Breast epithelium (tissue), 4 donors: ENCODE measurements at places on chromosomes 16 and 17. TPM values are rescaled to one million over a fixed set of nuclear protein-coding genes. Genes with fewer than 3 reads are reported as not detected.

- H3K27ac ChIP-seq: no peak overlapping the region
- no peaks in the 10 kb centered on the region for H3K27me3 ChIP-seq
- no peak for DNase-seq
- no peak overlapping the region for H3K4me3 ChIP-seq
- H3K36me3 ChIP-seq: no peaks in the 10 kb centered on the region
These were observed 23.3 kb downstream of the CPNE2 start for GRCh38 chr16:57115514-57116182.

Gene KCTD13
- total RNA-seq: 14.3 TPM

Gene TBX21
- total RNA-seq: 1.8 TPM

GRCh38 chr17:82214012-82214628 is 1.5 kb upstream of the CCDC57 start:
- H3K27me3 ChIP-seq: no peaks in the 10 kb centered on the region
- peaks cover 24% of the 10 kb centered on the region for H3K4me1 ChIP-seq
- no peak overlapping the region for H3K4me3 ChIP-seq
- H3K36me3 ChIP-seq: no peaks in the 10 kb centered on the region

DNA sequence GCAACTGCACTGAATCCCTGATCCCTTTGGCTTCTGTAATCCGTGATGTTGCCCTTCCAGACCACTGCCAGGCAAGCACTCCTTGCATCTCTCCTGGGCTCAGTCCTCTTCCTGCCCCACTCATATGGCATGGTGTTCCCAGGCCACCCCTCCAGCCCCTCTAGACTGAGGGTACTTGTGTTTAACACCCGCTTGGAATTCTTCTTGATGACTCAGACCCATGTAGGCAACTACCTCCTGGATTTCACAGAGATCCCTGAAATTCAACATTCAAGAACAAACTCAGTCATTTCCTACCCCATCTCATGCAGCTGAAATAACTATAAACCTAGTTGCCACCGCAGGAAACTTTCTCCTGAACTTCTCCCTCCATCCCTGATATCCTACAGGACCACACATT is 541.9 kb upstream of the CDH11 start:
- H3K4me1 ChIP-seq: peaks cover 7% of the 10 kb centered on the region
- DNase-seq: no peak
- no peaks in the 10 kb centered on the region for H3K36me3 ChIP-seq
- H3K27ac ChIP-seq: no peak overlapping the region
- no peak overlapping the region for H3K4me3 ChIP-seq

DNA sequence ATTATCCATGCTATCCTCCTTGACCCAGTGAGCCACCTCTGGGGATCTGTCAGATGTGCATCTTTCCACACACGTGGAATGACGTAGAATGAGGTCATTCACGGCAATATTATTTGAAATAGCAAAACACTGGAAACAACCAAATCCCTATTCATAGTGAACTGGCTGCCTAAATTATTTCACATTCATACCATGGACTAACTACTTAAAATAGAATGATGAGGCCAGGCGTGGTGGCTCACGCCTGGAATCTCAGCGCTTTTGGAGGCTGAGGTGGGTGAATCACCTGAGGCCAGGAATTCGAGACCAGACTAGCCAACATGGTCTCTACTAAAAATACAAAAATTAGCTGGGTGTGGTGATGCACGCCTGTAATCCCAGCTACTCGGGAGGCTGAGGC is 75.5 kb downstream of the RAP1GAP2 start:
- no peaks in the 10 kb centered on the region for H3K36me3 ChIP-seq
- H3K4me1 ChIP-seq: no peaks in the 10 kb centered on the region
- H3K4me3 ChIP-seq: no peak overlapping the region
- DNase-seq: no peak

Gene KRTAP4-3
- not detected for total RNA-seq

Gene MFAP4
- total RNA-seq: 186 TPM

DNA sequence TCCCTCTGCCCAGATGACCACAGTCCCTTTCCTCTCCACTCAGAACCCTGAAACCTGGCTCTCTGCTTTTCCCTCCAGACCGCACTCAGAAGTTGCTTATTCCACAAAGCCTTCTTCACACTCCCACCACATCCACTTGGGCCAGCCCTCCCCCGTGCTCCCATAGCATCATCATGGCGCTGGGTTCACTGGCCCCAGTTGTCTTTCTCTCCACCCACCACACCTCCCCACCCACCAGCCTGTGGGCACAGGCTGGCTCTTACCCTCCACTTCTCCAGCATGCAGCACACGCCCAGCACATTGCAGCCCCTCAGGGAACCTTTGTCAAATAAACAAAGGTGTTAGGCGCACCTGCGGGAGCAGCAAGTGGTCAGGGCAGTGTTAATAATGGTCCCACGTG is 130.0 kb downstream of the KATNIP start:
- H3K4me3 ChIP-seq: no peak overlapping the region
- no peaks in the 10 kb centered on the region for H3K4me1 ChIP-seq
- no peak for DNase-seq
- H3K27me3 ChIP-seq: no peaks in the 10 kb centered on the region
- no peak overlapping the region for H3K27ac ChIP-seq

- peaks cover 39% of the 10 kb centered on the region for H3K4me1 ChIP-seq
- H3K36me3 ChIP-seq: no peaks in the 10 kb centered on the region
- H3K27me3 ChIP-seq: no peaks in the 10 kb centered on the region
- peak overlapping the region; percentile 99 for H3K27ac ChIP-seq
These were observed 13.7 kb upstream of the NAGLU start for GRCh38 chr17:42522263-42522790.

- no peak for DNase-seq
- H3K4me1 ChIP-seq: peaks cover 14% of the 10 kb centered on the region
- H3K36me3 ChIP-seq: no peaks in the 10 kb centered on the region
- no peak overlapping the region for H3K4me3 ChIP-seq
- peaks cover 100% of the 10 kb centered on the region for H3K27me3 ChIP-seq
- no peak overlapping the region for H3K27ac ChIP-seq
These were observed 2.6 kb downstream of the HOXB9 start for GRCh38 chr17:48623583-48623982.

Gene SKAP1
- 7.5 TPM for total RNA-seq

DNA sequence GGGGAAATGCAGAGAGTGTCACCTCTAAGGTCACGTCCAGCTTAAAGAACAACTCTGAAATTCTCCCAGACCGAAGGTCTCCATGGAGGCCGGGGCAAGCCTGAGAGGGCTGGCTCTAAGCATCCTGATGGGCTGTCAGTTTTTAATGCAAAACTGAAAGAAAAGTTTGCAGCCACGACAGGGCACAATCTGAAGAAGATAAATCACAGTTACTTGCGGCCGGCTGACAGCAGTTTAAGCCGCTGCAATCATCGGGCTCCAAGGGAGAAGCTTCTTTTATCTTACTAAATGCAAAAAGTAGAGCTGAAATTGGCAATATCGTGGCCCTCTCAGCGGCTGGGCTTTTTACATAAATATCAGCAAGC is 168.8 kb downstream of the CYLD start:
- DNase-seq: no peak
- no peak overlapping the region for H3K27ac ChIP-seq
- H3K36me3 ChIP-seq: no peaks in the 10 kb centered on the region
- H3K4me3 ChIP-seq: no peak overlapping the region
- no peaks in the 10 kb centered on the region for H3K27me3 ChIP-seq

DNA sequence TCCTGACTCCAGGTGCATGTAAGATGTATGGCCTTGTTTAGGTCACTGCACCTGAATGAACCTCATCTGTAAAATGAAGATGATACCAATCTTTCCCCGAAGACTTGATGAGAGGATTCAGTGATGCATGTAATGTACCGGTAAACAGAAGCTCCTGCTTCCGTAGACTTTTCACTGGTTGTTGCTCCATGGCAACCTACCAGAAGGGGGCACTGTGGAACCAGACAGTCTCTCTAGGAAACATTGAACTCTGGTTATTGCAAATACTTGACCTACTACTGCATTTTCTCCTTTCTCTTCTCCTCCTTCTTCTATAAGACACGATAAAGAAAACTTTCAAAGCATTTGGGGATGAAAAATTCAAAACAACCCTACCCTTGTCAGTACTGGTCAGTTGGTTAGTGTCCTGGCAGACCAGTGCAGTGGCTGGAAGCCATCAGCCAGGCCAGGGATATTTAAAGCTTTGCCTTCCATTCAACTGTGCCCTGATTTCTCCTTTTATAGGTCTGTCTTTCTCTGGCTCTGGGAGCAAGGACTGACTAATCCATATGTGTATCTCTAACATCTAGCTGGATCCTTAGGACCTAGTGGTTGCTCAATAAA is 667.4 kb upstream of the SALL1 start:
- no peaks in the 10 kb centered on the region for H3K27me3 ChIP-seq
- DNase-seq: no peak
- no peak overlapping the region for H3K4me3 ChIP-seq
- no peaks in the 10 kb centered on the region for H3K4me1 ChIP-seq
- H3K36me3 ChIP-seq: no peaks in the 10 kb centered on the region

Gene EVI2B
- 5.9 TPM for total RNA-seq

Gene KCNJ16
- total RNA-seq: 1.3 TPM

DNA sequence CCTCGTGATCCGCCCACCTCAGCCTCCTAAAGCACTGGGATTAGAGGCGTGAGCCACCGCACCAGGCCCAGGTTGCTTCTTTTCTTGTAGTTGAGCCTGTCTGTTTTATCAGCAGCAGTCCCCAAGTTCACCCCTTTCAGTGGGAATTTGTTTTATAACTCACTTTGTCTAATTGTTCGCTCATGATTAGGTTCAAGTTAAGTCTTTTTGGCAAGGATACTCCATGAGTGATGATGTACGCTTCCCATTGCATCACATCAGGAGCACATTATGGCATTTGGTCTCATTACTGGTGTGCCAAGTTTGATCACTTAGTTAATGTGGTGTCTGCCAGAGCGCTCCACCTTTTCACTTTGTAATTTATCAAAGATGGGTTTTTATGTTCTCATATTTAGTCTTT is 14.4 kb upstream of the GJD3 start:
- H3K4me3 ChIP-seq: no peak overlapping the region
- DNase-seq: no peak
- no peaks in the 10 kb centered on the region for H3K4me1 ChIP-seq
- no peak overlapping the region for H3K27ac ChIP-seq

Gene KCNH6
- not detected for total RNA-seq

- no peak overlapping the region for H3K27ac ChIP-seq
- no peaks in the 10 kb centered on the region for H3K27me3 ChIP-seq
- no peaks in the 10 kb centered on the region for H3K36me3 ChIP-seq
- no peaks in the 10 kb centered on the region for H3K4me1 ChIP-seq
- DNase-seq: no peak
These were observed 5.9 kb downstream of the PHAF1 start for GRCh38 chr16:67115639-67116038.

DNA sequence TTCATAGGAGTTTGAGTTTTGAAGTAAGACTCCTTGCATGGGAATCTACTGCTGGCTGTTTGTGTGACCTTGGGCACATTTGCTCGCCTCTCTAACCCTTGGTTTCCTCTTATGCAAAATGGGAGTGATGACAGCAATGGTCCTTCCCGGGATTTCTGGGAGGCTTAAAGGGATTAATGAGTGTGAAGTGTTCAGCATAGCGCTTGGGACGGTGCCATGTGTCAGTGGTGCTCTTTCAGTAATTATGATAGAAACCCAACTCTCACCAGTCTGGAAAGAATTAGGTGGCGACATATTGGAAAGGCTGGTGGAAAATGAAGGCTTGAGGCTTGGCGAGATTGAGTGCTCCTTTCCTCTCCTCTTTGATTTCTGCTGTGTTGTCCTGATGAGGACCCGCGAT is 429.2 kb upstream of the EEF2KMT start:
- no peak overlapping the region for H3K4me3 ChIP-seq
- no peak for DNase-seq
- H3K27me3 ChIP-seq: no peaks in the 10 kb centered on the region
- no peaks in the 10 kb centered on the region for H3K36me3 ChIP-seq
- no peak overlapping the region for H3K27ac ChIP-seq
- no peaks in the 10 kb centered on the region for H3K4me1 ChIP-seq

Gene CTRL
- total RNA-seq: 2.6 TPM

Gene NPB
- total RNA-seq: 2.0 TPM

GRCh38 chr16:11848842-11849241 is 2.5 kb downstream of the RSL1D1 start:
- no peak overlapping the region for H3K4me3 ChIP-seq
- H3K27me3 ChIP-seq: no peaks in the 10 kb centered on the region
- no peak for DNase-seq
- H3K27ac ChIP-seq: no peak overlapping the region
- H3K4me1 ChIP-seq: peaks cover 7% of the 10 kb centered on the region

Gene ODAD4
- 3.2 TPM for total RNA-seq

DNA sequence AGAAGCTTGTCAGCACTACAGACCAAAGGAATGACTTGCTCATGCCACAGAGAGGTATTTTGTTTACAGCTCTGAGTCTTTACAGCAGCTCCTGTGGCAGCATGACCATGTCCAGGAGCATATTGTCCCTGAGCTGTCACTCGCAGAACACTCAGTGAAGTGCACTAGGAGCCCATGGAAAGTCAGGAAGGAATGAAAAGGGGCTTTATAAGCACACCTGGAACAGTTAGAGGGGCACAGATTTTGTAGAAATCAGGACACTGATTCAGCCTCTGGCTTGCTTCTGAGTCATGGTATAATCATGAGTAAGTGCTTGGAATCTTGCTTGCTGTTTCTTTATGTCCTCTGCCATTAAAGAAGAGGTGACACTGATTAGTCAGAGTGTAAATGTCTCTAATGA is 41.0 kb downstream of the TADA2A start:
- no peaks in the 10 kb centered on the region for H3K36me3 ChIP-seq
- H3K4me1 ChIP-seq: peaks cover 6% of the 10 kb centered on the region
- no peaks in the 10 kb centered on the region for H3K27me3 ChIP-seq
- no peak overlapping the region for H3K27ac ChIP-seq
- no peak overlapping the region for H3K4me3 ChIP-seq

GRCh38 chr16:75197522-75198134 is 9.3 kb downstream of the CTRB2 start:
- no peaks in the 10 kb centered on the region for H3K27me3 ChIP-seq
- H3K4me3 ChIP-seq: no peak overlapping the region
- no peaks in the 10 kb centered on the region for H3K4me1 ChIP-seq

DNA sequence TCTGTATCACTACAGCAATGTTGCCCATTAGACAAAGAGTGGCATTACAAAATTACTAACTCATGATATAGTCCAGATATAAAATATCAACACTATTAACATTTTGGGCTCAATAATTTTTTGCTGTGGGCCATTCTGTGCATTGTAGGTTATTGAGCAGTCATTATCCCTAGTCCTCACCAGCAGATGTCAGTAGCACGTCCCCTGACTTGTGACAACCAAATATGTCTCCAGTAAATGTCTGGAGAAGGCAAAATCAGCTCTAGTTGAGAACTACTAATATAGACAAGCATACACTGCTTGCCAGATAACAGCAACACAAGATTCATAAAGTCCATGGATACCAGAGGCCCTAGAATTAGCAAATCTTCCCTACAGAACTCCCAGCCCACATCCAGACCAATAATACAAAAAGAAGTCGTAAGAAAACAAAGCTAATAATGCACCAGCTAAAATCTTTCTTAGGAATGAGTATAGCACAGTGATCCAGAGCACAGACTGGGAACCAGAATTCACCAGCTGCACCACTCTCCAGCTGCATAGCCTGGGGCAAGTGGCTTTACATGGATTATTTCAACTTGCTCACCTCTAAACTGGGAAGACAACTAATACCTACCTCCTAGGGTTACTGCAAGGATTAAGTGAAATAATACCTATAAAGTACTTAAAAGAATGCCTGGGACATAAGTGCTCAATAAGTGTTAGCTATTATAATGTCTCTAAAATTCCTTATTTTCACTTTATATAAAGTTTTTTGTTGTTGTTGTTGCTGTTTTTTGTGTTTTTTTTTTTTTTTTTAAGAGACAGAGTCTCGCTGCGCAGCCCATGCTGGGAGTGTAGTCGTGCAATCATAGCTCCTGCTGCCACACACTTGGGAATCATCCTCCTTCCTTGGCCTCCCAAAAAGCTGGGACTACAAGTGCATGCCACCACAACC is 23.7 kb downstream of the HELZ start:
- no peak for DNase-seq
- no peaks in the 10 kb centered on the region for H3K27me3 ChIP-seq
- H3K4me3 ChIP-seq: no peak overlapping the region
- no peak overlapping the region for H3K27ac ChIP-seq
